Transverse colon (tissue), 4 donors: ENCODE measurements at places on chromosomes 4 and X. TPM values are rescaled to one million over a fixed set of nuclear protein-coding genes. Genes with fewer than 3 reads are reported as not detected.

PCDH19 gene
- total RNA-seq, result 0.79 TPM

DSPP gene
- total RNA-seq, result not detected

DNA sequence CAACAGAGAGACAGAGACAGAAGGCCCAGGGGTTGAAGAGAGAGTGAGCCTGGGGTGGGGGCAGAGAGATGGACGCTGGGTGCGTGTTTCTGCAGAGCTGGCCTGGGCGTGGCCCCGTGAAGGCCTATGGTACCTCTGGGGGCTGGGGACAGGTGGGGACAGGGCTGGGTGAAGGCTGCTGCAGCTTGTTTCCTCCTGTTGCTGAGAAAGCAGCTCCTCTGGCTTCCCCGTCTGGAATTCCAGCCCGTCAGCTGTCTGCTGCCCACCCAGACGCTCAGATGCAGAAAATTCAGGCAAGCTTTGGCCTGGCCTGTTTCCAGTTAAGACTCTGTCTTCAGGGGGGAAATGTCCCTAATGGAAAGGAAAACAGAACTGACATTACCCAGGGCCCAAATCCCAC is 76.8 kb upstream of the PSAPL1 start:
- H3K27ac ChIP-seq, result no peak overlapping the region
- DNase-seq, result no peak
- H3K36me3 ChIP-seq, result no peaks in the 10 kb centered on the region
- H3K27me3 ChIP-seq, result no peaks in the 10 kb centered on the region
- H3K4me1 ChIP-seq, result no peaks in the 10 kb centered on the region

GRCh38 chr4:91837608-91838029 is 466.1 kb upstream of the GRID2 start:
- H3K4me3 ChIP-seq, result no peak overlapping the region
- no peak for DNase-seq
- H3K27ac ChIP-seq, result no peak overlapping the region
- H3K36me3 ChIP-seq, result no peaks in the 10 kb centered on the region
- H3K27me3 ChIP-seq, result no peaks in the 10 kb centered on the region
- H3K4me1 ChIP-seq, result no peaks in the 10 kb centered on the region

- H3K27me3 ChIP-seq, result no peaks in the 10 kb centered on the region
- H3K4me3 ChIP-seq, result no peak overlapping the region
- no peak overlapping the region for H3K27ac ChIP-seq
- no peaks in the 10 kb centered on the region for H3K36me3 ChIP-seq
Observed at GRCh38 chr4:67035986-67036385, 509.3 kb downstream of the CENPC start.
